ENCODE measurements at places on chromosomes 13 and 19.
A peak's percentile ranks its signal among the peaks of the same experiment; 100 is the strongest.

- DNase-seq = no peak
Observed at GRCh38 chr13:73492811-73493210, 434.0 kb downstream of the KLF5 start.

GRCh38 chr19:48965040-48965805, at the start of gene FTL:
Gene FTL, plus strand, starts transcription at chr19:48965309. Its CDS starts 199 bp downstream, at chr19:48965508.
- DNase-seq = peak; percentile 96

DNA sequence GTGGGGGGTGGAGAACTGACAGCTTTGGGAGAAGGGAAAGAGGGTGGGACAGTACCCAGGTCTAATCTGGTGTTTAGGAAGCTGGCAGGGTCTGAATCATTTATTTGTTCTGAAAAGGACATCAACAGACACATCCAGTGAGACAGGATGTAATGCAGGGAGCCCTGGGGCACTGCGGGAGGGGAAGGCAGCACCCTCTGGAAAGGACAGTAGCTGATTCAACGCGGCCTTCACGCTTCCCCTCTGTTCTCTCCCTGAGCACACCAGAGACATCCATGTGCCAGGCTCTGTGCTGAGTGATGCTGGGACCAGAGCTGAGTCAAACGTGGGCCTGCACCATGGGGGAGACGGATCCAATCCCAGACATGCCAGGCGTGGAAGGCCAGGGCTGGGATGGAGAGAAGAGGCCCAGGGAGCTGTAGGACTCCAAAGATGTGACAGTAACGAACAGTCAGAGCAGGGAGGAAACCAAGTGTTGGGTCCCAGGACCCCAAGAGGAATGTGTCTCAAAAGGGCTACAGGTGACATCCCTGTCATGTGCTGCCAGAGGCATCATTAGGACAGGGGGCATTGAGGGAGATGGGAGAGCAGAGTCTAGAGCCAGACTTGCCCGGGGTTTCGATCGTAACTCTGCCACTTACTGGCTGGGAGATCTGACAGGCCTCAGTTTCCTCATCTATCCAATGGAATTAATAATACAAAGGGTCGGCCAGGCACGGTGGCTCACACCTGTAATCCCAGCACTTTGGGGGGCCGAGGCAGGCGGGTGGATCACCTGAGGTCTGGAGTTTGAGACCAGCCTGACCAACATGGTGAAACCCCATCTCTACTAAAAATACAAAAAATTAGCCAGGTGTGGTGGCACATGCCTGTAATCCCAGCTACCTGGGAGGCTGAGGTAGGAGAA, 1.7 kb downstream of the ETFB start:
- no peak for DNase-seq

DNA sequence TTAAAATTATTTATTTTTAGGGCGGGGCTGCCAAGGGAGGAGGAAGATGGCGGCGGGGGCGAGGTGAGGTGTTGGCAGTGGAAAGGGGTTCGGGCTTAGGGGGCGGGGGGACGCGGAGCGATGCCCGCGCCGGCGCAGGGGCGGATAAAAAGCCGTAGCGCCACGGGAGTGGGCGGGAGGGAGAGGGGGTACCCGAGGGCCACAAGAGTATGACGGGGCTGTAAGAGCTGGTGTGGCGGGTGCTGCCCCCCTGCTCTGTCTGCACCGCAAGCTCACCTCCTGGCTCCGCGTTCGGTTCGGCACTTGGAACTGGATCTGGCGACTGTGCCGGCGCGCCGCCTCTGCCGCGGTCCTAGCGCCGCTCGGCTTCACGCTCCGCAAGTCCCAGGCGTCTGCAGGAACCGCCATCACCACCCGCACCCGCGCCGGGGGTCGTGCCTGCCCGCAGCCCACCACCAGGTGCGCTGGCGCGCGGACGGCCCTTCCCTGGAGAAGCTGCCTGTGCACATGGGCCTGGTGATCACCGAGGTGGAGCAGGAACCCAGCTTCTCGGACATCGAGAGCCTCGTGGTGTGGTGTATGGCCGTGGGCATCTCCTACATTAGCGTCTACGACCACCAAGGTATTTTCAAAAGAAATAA, 265.2 kb upstream of the SGCG start:
- DNase-seq = no peak

- no peak for DNase-seq
Observed at GRCh38 chr13:104385404-104385803, 1319.2 kb upstream of the SLC10A2 start.

GRCh38 chr13:99301913-99302636, 5.1 kb downstream of the GPR183 start:
- DNase-seq = no peak

- DNase-seq = no peak
Observed at GRCh38 chr19:6073858-6074708, 36.2 kb downstream of the RFX2 start.

DNA sequence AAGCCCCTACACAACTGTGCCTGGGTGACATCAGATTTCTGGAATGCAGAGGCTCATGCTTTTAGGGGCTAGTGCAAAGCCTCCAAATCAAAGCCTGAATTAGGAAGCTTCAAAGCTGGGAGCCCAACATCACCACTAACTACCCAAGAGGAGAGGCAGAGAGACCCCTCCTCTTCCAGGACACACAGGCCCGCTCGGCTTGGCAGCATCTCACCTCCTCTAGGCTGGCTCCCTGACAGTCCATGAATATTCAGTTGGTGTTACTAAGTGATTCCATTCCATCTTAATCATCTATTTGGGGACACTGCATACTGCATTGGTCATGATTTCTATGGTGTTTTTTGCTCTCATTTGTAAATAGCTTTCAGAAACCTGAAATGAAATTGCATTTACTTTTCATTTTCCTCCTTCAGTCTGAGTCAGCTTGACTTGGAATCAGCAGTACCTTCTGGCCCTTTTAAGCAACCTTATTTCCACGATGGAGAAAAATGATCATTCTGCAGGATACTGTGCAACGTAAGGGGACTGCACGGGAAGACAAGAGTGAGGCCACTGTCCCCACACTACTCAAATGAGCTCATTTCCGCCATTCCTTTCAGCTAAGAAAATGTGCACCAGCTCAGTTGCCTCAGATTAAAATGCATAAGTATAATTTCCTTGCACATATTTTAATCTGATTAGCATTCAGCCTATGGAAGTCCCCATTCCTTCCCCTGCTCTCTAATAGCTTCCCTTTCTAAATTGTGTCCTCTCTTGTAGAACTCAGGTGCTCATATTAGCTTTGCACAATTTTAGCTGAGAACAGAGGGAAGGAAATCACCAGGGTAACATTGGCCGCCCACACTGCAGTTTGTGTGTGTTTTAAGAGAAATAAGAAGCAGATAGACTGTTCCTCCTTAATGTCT, 219.9 kb downstream of the RFC3 start:
- DNase-seq = no peak

GRCh38 chr19:38544569-38545315, 73.0 kb downstream of the MAP4K1 start:
- DNase-seq = no peak

DNA sequence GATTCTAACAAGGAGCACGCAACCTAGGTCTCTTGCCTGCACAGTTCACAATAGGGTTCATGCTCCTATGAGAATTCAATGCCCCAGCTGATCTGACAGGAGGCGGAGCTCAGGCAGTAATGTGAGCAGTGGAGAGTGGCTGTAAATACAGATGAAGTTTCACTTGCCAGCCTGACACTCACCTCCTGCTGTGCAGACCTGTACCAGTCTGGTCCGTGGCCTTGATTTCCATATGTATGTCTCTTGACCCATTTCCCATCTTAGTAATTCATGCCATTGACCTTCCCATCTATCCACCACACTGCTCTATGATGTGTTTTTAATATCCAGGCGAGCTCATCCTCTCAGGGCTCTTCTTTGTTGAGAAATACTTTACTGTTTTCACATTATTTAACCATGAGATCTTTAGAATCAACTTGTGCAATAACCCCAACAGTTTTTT, 95.2 kb downstream of the LRCH1 start:
- DNase-seq = no peak

- no peak for DNase-seq
Observed at GRCh38 chr13:62130062-62130970, 714.7 kb upstream of the PCDH20 start.

DNA sequence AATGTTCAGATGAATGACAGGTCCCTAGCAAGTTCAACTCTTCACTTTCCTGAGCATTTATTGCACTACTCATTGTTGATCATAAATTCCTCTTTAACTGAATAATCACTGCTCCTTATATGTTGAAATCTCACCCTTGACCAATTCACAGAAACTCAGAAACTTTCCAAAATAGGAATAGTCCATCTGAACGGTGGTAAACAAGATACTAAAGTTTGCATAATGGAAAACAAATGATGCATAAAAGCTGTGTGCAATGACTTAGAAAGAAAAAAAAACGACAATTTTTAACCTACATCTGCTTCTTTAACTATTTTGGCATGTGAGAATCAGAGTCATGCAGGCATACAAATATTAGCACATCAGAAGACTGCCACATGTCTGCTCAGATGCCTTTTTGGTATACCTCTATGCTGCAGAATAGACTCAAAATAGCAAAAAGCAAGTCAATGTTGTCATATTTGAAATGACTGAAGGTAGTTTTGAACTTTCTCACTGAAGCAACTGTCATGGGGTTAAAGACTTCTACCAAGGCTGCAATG, 34.8 kb downstream of the SLC10A2 start:
- no peak for DNase-seq

DNA sequence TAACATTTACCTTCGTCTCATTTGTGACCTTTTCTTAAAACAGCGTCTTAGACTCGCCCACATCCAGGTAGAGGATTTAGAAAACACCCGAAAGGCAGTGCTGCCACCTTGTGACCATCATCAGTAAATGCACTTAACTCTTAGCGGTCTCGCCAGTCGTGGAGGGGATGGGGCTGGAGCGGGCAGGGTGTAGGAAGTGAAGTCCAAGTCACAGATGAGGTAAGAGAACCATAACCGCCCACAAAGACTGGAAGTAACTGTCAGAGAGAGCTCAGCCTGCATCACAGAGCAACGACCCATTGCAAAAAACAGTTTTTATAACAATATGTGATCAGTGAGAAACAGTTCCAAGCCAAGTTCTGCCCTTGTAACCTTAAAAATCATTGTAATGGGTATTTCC, 10.7 kb upstream of the CEACAM3 start:
- peak; percentile 87 for DNase-seq

GRCh38 chr19:40302224-40303011, 17.3 kb upstream of the AKT2 start:
- peak; percentile 10 for DNase-seq

DNA sequence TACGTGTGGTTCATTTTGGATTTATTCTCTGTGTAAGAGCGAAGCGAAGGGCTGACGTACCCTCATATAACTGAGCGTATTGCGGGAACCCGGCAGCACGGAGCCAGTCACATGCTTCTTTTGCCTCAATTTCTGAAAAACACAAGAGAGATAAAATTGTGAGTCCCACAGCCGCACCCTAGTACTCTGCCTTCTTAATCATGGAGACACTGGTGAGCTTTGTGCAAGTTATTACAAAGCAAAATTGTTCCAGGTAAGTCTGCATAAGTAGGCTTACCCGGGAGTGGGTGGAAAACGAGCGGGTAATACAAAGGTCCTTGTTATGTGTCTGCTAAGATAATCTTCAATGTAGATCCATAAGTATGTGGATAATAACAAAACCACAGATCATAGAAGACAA, 118.1 kb downstream of the STARD13 start:
- DNase-seq = no peak

- no peak for DNase-seq
Observed at GRCh38 chr13:51524829-51525566, 59.3 kb upstream of the WDFY2 start.

DNA sequence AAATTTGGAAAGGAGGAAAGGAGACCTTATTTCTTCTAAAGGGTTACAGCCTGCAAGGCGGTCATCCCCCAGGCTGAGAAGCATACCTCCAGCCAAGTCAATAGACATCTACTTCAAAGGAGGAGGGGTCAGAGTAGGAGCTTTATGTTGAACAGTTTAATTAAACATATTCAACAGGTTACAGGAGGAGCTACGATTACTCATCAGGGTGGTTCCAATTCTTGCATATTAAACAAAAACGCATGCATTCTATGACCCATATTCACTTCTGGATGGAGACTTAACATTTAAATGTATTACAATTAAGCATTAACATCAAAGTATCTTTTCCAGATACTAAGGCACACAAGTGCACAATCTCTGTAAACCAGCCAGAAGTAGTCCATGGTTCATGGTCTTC, 1955.0 kb downstream of the PCDH9 start:
- no peak for DNase-seq

GRCh38 chr13:25571237-25571636, 199.5 kb downstream of the ATP8A2 start:
- DNase-seq = no peak

DNA sequence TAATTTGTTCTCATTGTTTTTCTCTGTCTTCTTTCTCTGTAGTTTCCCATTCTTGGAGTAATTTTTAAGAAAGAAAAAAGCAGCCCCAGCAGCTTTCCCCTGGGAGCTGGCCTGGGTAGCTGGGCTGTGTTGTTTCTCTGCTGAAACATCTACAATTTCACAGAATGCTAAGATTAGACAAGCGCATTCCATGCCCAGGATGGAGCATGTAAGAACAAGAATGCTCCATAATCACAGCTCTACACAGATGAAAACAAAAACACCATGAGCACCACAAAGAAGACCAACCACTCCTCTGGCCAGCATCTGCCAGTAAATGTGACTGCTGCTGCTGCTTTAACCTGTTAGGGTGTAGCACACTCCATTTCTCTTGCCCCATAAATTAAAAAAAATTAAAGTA, 239.2 kb upstream of the SLITRK1 start:
- DNase-seq = no peak

- DNase-seq = peak; percentile 97
Observed at GRCh38 chr13:50124536-50125303, 109.5 kb downstream of the KCNRG start.

GRCh38 chr19:11100049-11100448, 10.8 kb downstream of the LDLR start:
- DNase-seq = no peak

DNA sequence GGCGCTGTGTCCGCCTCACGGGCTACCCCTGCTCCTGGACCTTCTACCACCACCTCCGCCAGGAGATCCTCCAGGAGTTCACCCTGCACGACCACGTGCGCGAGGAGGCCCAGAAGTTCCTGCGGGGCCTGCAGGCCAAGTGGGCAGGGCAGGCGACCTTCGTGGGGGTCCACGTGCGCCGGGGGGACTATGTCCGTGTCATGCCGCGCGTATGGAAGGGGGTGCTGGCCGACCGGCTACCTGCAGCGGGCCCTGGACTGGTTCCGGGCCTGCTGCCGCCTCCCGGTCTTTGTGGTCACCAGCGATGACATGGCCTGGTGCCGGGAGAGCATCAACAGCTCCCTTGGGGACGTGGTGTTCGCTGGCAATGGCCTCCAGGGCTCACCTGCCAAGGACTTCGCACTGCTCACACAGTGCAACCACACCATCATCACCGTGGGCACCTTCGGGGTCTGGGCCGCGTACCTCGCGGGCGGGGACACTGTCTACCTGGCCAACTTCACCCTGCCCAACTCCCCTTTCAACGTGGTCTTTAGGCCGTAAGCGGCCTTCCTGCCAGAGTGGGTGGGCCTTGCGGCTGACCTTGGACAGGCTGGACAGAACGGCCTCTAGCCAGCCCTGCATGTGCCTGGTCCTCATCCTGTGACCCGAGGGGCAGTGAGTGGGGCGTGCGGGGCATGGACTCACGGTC, 7.8 kb upstream of the NTN5 start:
- DNase-seq = no peak
